Right kidney (tissue), 9 donors: ENCODE measurements at places on chromosomes 3 and 15.

GRCh38 chr3:179769411-179770247, 116.8 kb downstream of the USP13 start:
- no peak for DNase-seq

GRCh38 chr3:55175423-55175822, 247.6 kb upstream of the LRTM1 start:
- DNase-seq, result no peak

- no peak for DNase-seq
Observed at GRCh38 chr3:133274477-133274876, 125.4 kb upstream of the BFSP2 start.

GRCh38 chr3:72461787-72462186, 386.5 kb downstream of the SHQ1 start:
- DNase-seq, result no peak

DNA sequence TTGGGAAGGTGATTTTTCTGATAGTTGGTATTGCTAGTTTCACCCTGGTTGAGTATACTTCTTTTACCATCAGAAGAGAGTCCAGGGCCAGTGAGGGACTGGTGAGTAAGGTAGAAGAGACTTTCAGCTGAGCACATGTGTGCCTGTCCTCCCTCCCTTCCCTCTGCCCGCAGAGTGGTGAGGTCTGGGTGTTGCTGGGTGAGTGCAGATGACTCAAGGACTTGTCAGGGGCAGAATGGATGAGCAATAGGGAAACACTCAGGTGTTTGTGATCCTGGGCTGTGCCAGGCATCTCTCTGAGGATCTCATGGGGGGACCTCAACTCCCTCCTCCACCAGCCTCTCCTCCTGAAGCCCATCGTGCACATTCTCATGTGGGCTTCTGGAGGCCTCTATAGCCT, 76.0 kb upstream of the GSK3B start:
- no peak for DNase-seq

- DNase-seq, result no peak
Observed at GRCh38 chr3:107928084-107928445, 162.8 kb downstream of the CD47 start.

- no peak for DNase-seq
Observed at GRCh38 chr3:169914321-169914720, 2.9 kb downstream of the SAMD7 start.

DNA sequence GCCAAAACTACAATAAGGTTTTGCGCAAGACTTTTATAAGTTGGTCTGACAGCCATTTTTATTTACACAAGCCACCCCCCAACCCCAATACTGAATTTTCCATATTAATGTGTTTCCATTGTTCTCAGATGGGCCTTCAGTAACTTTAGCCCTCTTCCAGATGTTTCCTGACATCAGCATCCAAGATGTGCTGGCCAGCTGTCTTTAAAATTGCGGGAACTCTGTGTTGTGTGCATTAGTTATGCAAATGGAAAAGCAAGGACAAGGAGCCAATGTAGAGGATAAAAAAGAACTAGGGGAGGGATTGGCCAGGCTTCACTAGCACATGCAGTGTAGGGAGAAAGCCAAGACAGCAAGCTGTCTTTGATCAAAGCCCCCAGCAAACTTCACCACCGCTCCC, 45.4 kb downstream of the COMMD2 start:
- no peak for DNase-seq

DNA sequence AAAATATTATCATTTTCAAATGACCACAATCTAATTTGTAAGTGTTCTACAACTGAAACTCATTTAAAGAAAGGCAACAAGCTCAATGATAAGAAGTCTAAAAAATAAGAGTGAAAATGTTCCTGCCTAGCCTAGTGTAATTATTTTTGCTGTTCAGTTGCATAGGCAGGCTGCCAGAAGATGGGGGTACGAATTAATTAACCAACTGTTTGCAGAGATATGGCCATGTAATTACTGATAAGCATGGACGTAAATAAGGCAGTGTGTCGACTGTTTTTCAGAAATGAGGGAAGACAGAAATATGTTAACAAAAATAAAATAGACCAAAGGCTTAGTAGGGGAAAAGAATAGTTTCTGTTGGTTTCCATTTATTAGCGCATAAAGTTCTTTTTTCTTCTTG, 24.7 kb upstream of the SCAANT1 start:
- DNase-seq, result no peak

GRCh38 chr3:177522051-177522450, 324.8 kb upstream of the TBL1XR1 start:
- DNase-seq, result no peak

DNA sequence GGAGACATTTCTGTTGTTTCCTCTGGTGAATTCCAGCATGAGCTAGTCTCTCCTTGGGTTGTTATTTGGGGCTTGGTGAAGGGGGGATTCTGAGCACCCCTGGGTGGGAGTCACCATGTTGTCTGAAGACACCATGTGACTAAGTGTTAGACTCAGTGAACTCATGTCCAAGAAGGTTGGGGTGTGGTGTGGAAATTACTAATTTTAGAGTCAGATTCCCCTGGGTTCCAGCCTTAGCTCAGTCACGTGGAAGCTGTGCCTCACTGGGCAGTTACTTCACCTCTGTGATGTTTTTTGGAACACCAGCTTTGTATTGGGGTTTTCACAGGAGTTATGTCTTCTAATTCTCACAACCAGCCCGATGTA, 171.5 kb downstream of the RPLP1 start:
- DNase-seq, result no peak

- DNase-seq, result no peak
Observed at GRCh38 chr15:90872486-90873184, 4.2 kb downstream of the FURIN start.

DNA sequence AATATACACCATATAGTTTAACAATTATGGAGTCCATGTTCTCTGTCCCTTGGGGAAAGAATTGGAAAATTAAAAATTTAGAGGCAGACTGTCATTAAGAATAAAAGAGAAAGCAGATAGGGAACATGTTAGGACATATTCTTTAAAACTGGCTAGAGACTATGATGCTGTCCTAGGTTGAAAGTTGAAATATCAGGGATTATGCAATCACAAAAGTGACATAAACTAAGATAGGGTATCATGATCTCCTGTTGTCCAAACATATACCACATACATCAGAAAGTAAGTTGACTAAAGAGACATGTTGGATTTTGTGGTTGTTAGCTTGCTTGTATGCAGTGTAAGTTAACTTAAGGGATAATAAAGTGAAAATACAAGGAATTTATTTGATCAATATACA, 9.9 kb upstream of the EID1 start:
- no peak for DNase-seq

GRCh38 chr3:127077505-127078064, 94.7 kb downstream of the PLXNA1 start:
- DNase-seq, result no peak

DNA sequence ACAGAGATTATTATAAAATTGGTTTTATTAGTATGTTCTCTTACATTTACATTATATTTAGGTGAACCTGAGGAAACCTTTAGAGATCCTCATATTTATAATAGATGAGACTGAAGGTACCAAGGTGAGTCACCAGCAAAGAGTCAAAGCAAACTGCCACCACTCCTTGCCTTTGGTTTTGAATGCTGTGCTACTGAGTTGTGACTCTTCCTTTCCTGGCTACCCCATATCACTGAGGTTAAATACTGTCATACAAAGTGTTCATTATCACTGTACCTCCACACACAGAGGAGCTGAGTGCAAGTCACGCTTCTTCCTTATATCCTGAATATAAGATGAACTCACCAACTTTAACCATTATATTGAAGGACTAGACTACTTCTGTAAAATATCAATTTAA, 168.2 kb downstream of the CBLB start:
- DNase-seq, result no peak

DNA sequence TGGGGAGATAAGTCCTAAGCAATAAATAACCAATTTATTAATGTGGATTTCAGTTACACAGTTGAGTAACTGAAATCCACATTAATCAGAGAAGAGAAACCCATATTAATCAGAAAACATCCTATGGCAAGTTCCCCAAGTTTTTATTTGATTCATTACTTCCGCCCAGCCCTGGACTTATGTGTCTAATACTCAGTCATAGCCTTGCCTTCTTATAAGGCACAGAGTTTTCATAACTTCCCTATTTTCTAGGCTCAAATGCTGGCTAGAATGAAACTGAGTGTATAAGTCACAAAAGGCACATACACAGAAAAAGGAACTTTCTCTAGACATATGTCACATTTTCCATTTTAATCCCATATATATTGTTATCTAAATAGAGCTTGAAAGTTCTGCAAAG, 28.8 kb downstream of the CD47 start:
- DNase-seq, result no peak

DNA sequence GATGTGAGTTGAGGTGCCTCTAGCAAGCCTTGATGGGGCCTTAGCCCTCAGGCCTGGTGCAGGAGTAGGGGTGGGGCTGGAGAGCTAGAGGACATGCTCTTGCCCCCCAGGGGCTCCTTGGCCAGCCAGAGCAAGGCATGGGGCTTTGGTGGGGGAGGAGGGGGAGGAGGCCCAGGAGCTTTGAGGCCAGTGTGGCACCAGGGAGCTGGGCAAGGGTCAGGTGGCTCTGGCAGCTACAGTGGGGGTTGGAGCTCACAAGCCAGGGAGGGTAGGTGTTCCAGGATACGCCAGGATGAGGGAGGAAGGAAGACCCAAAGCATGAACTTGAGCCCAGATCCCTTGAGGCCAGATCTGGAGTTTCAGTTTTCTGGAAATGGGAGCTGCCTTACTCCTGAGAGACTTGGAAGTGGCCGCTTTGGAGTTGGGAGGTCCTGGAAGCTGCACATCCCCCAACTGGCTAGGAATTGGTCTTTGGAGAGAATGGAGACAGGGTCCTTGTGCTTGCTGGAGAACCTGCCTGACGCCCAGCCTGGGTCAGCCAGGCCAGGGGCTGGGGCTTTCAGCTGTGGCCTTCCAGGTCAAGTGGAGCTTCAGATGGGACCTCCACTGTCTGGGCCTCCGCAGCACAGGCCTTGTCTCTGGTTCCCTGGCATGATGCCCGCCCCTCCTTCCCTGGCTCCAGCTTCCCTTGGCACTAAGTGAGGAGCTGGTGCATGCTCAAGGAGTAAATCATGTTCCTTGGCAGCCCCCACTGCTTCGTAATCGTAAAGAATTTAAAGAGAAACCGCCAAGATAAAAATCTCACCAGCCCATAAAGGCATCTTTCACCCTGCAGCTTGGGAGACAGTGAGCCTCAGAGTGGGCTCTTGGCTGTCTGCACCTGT, 8.7 kb downstream of the SEMA3F start:
- peak; percentile 15 for DNase-seq

DNA sequence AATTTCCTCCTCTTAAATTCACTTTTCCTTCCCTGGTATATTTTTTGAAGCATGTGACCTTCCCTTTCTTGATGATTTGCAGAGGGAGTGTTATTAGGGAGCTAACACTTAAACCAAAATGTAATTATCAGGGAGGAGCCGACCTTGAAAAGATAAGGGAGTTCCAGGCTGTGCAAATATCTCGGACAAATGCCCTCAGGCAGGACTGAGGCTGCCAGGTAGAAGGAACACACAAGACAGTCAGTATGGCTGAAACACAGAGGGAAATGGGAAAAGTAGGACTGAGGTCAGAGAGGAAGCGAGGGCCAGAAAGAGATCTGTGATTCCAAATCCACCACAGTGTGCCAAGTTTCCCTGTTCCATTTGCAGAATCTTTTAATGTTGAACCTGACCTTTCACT, 221.0 kb downstream of the CNTN3 start:
- DNase-seq, result no peak

DNA sequence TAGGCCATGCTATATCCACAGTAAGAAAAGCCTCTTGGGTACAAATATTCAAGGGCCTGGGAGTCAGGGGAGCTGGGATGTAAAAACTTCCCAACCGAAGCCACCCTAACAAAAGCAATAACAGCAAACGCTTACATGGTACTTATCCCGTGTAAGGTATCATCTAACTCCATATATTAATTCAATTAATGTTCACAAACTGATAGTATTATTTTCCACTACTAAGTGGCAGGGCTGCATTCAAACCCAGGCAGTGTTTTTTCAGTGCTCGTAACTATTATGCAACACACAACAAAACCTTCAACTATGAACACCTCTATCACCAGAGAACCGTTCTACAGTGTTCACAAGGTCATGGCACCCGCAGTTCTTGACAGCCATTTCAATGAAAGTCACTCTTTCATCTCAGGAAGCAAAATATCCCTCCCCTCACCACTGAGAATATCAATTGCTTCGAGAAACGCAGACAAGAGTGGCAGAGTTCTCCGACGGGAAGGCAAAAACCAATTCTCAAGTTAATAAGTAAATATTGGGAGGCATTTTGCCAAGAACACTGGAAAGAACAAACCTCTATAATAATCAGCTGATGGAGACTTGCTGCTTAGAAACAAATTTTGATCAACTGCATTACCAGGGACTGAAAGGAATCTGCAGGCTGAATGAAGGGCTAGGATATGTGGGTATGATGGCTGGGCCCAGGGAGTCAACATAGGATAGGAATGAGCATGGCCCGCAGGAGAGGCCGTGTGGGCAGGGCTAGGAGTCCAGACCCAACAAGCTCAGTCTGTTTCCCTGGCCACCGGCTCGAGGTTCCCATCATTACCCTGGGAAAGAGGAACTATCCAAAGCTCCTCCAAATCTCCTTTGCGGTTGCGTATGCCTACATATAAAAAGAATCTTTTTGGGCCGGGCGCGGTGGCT, 72.3 kb downstream of the XXYLT1 start:
- DNase-seq, result no peak

DNA sequence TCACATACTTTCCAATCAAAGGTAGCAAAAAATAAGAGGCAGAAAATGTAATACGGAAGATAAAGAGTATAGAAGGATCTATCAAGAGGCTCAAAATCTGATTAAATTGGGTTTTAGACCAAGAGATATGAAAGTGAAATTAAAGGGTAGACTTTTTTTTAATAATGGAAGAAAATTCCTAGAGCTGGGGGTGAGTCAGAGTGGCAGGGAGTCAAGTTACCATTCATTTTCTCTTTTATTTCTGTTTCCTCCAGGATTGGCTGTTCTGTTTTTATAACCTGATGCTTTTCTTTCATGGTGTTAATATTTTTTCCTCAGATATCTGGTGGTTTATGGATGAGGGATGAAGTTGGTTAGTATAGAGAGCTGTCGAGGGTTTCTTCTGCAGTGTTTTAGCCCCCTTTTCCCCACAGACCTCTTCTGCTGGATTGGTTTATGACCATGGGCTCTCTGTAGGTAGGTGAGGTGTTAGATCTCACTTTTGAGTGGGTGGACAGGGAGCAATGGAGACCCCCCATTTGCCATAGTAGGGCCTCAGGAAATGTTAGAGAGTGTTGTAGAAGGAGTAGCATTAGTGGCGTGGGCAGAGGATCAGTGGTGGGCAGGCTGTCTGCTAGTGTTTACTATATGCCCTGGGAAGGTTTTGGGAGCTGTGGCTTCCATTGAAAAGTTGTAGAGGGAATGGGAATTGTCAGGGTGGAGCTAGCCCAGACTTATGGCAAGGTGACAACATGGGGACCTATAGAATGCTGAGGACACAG, 201.6 kb upstream of the GOLGA6L4 start:
- DNase-seq, result no peak

- DNase-seq, result no peak
Observed at GRCh38 chr3:174193604-174194003, 665.5 kb upstream of the NAALADL2 start.

- DNase-seq, result peak; percentile 48
Observed at GRCh38 chr3:129623447-129624118, 17.1 kb upstream of the PLXND1 start.
